Heart right ventricle (tissue), 16 donors: ENCODE measurements at places on chromosomes 13 and 19.

DNA sequence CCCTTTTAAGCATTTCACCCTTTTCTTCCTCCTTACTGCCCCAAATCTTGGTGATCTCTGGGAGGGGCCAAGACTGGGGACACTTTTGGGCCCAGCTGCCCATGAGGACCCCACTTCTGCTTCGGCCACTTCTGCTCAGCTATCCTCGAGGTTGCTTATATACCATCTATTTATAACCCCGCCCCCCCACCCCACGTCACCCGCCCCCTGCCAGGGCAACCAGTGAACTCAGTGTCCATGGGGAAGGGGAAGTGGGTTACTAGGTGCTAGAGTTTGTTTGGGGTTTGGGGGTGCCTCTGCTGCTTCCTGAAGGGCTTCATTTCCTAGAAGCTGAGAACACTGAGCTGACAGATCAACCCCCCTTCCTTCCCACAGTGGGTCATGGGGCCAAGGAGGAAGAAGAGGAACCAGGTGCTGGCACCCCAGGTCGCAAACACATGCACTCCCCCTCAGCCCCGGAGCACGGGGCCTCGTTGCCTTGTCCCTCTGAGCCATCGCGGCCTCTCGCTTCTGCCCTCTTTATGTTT lies 6.1 kb upstream of the ADGRE5 start:
- peak overlapping the region; percentile 24 for H3K4me3 ChIP-seq
- peak overlapping the region; percentile 86 for H3K27ac ChIP-seq
- peak; percentile 52 for DNase-seq

GRCh38 chr19:31342926-31343325 lies 6.3 kb downstream of the TSHZ3 start:
- no peak overlapping the region for H3K4me3 ChIP-seq
- no peaks in the 10 kb centered on the region for H3K27me3 ChIP-seq
- no peak overlapping the region for H3K27ac ChIP-seq
- peaks cover 3% of the 10 kb centered on the region for H3K36me3 ChIP-seq
- H3K4me1 ChIP-seq, result peaks cover 55% of the 10 kb centered on the region
- no peak for DNase-seq

DNA sequence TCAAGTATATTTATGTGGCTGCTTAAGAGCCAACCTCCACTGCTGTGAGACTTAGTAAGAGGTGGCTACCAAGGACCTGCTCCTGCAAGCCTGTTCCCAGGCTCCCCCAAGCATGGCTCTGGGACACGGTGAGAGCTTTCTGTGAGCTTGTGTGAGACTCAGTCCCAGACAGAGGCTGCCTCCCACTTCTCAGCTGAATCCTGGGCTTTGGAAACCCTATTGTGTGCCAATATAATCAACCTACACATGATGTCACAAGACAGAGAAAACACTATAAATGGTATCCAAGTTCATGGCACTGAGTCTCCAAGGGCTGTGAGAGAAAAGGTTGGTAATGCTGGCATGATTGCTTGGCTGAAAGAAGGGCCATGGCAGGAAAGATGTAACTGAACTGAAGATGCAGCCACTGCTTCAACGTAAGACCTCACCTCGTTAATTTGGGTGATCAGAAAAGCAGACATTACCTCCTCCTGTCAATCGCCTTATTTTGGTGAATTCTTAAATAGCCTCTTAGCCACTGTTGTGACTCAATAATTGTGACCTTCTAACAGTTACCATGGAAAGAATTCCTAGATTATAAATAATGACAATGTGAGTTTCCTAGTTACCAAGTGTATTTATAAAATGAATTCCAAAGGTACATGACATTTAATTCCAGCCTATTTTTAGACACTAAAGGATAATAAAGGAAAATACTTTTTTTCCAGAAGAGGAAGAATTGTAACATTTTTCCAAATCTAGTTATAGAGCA lies 332.0 kb downstream of the IRS2 start:
- H3K4me1 ChIP-seq, result peaks cover 10% of the 10 kb centered on the region
- DNase-seq, result no peak
- no peak overlapping the region for H3K27ac ChIP-seq
- no peaks in the 10 kb centered on the region for H3K36me3 ChIP-seq

GRCh38 chr13:108302279-108302678 lies 32.8 kb downstream of the TNFSF13B start:
- H3K4me1 ChIP-seq, result no peaks in the 10 kb centered on the region
- H3K4me3 ChIP-seq, result no peak overlapping the region
- DNase-seq, result no peak
- H3K27me3 ChIP-seq, result no peaks in the 10 kb centered on the region

DNA sequence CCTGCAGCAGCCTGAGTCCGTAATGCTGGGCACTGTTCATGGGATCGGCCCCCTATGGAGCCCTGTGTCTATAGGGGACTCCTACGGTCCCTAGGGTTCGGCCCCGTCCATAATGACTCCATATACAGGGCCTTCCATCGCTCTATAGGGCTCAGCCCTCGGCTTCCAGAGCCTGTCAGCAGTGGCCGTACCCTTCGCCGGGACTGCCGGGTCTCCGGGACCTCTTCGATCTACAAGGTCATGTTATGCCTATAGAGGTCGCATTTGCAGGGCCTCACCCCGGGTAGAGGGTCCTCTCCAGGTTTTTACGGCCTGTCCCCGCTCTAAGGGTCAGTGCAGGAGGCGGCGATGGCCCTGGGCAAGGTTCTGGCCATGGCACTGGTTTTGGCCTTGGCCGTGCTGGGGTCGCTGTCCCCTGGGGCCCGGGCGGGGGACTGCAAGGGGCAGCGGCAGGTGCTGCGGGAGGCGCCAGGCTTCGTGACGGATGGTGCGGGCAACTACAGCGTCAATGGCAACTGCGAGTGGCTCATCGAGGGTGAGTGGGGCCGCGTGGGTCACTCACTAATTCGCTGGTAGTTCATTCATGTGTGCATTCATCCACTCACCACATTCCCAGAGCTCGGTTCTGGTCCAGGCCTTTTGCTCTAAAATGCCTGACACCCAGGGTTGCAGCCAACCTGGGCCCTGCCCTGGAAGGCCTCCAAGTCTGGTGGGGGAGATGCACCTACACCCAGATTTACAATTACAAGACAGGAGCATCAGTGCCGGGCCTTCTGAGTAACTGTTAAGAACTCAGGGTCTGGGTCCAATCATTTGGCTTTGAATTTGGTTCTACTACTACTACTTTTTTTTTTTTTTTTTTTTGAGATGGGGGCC lies 699 bp downstream of the MEGF8 start:
- H3K4me1 ChIP-seq, result peaks cover 22% of the 10 kb centered on the region
- peak overlapping the region; percentile 89 for H3K4me3 ChIP-seq
- no peaks in the 10 kb centered on the region for H3K36me3 ChIP-seq
- H3K27ac ChIP-seq, result peak overlapping the region; percentile 85

DNA sequence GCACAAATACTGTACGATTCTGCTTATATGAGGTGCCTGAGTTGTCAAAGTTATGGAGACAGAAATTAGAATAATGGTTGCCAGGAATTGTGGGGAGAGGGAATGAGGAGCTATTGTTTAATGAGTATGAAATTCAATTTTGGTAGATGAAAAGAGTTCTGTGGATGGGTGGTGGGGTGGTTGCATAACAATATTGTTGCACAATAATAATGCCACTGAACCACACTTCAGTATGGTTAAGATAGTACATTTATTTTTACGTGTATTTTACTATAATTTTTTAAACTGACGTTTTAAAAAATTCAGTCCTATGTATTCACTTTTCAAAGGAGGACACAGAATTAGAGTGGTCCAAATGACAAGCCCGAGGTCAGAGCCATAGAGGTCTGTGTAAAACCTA lies 1.8 kb upstream of the OXGR1 start:
- no peak for DNase-seq
- H3K27me3 ChIP-seq, result no peaks in the 10 kb centered on the region
- no peak overlapping the region for H3K27ac ChIP-seq
- H3K4me1 ChIP-seq, result peaks cover 9% of the 10 kb centered on the region
- no peak overlapping the region for H3K4me3 ChIP-seq
